RPMI8226 (cell line): ENCODE measurements at places on chromosomes 5 and 9.

GRCh38 chr5:116673453-116673852 is 98.8 kb upstream of the SEMA6A start:
- no peak for DNase-seq

- DNase-seq = no peak
Observed at GRCh38 chr9:117644932-117645636, 59.1 kb upstream of the TLR4 start.

DNA sequence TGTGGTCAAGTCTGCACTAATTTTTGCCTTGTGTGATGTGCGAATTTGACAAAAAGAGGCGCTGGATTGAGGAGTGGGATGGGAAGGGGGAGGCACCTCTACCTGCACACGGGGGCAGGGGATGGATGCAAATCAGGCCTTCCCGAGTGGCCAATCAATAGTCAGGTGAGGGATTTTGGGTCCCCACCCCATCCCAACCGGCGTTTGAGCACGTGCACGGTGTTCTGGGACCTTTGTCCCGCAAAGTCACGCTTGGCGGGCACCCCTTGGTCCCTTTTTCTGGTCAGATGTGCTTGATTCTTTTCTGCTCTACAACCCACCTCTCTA is 685 bp upstream of the ADAMTS19 start:
- no peak for DNase-seq

DNA sequence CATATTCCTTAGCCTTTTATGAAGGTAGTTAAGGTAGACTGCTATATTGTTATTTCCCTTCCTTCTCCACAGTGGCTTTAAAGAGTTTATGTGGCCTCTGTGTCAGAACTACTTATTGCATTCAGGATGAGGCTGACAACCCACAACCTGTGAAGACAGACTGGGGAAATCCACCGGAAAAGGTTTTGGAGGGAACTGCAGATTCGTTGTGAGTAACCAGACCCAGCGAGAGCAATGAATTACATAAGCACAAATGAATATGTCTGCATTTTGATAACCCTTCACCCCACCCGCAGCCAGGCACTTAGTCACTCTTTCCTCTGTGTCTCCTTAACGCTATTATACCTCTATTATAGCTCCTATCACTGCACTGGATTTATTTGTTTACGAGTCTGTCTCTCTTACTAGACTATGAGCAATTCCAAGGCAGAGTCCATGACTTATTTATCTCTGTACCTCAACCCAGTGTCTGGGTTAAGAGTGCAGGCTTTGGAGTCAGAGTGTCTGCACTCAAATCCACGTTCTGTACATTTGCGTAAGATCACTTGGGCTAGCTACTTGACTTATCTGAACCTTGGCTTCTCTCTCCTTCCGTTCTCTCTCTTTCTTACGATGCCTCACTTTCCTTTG is 19.2 kb downstream of the KCTD16 start:
- DNase-seq = no peak

- DNase-seq = no peak
Observed at GRCh38 chr9:120925535-120926396, 830 bp downstream of the TRAF1 start.

GRCh38 chr5:173618927-173619519 is 2.6 kb upstream of the BOD1 start:
- DNase-seq = peak; percentile 69

GRCh38 chr5:120466341-120467006 is 2.4 kb downstream of the PRR16 start:
- DNase-seq = no peak

- no peak for DNase-seq
Observed at GRCh38 chr5:97224112-97224750, 41.2 kb upstream of the RIOK2 start.

DNA sequence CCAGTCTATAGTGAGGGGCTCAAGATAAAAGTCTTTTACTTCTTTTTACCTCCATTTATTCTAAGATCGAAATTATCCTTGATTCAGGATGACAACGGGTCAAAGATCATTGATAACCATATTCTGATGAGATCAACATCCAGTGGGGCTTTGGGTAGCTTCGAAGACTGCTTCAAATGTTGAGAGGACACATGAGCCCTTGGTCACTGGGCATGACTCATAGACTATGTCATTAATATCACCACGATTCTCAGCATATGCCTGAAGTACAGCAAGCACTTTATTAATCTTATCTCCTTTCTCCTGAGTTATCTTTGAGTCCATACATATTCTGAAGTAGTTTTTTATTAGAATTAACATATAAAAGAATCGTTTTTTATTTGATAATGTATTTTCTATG is 117.1 kb upstream of the DAB2 start:
- DNase-seq = no peak

GRCh38 chr9:37423508-37423907 is 1.0 kb downstream of the GRHPR start:
- no peak for DNase-seq

DNA sequence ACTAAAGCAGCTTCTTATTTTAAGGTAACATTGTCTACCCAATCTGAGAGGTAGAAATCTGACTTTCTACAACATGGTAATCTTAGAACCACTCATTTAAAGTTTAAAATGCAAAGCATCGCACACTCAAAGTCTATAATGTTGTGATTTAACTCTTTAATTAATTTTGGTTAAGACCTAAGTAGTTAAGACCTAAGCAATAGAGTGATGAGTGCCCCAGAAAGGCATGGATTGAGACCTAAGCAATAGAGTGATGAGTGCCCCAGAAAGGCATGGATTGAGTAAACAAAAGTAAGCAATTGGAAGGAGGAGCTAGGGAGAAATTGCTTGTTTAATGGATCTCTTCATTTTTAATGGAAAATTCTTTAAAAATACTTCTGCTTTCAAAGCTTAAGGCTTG is 86.8 kb downstream of the NLN start:
- no peak for DNase-seq

DNA sequence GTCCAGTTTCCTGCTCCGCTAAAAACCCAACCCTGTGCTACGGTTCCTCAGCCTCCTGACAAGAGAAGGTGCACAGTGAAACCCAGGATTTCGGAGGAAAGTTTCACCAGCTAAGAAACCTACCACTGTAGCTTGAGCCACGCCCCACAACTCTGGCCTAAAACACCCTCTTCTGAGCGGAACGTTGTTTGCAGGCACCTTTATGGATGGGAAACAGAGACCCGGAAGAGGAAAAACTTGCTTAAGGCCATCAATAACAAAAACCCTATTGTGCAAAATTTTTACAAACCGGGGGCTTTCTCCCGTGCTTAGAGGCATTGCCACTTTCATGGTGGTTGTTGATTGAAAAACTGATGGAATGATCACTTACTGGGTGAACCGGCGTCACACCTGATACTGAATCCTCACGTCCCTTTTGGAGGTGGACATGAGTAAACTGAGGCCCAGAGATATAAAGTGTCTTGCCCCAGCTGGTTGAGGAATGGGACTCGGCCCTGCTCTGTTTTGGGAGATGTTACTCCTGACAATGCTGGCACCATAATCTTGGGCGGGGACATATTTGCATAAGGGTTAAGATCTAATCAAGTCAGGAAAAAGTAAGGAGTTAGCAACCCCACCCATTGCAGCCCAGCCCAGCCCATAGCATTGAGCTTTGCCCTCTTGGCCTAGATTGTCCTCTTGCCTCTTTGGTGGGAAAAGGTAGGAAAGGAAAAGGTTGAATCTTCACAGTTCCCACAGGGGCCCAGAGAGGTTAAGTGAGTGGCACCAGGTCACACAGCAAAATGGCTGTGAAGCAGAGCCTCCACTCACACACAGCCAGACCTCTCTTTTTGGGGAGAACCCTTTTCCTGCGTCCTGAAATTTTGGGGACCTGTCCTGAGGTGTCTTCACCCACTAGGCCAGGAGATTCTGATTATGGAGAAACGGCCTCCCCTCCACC is 23.2 kb upstream of the PTGS1 start:
- peak; percentile 55 for DNase-seq

DNA sequence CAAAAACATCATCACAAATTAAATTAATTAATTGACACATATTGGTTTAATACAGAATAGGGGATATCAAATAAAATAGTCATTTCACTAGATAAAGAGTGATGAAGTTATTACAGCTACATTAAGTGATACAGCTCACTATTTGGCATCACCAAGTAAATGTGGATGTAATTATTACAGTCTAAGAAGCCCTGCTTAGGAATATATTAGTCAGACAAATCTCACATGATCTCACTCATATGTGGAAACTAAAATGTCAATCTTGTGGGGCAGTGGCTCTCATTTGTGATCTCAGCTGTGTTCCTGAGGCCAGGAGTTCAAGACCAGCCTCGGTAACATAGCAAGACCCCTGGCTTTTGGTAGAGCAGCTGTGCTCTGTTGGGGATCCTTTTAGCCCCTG is 233.4 kb upstream of the RGMB start:
- no peak for DNase-seq

- no peak for DNase-seq
Observed at GRCh38 chr9:133161547-133161950, 2.2 kb downstream of the GBGT1 start.

DNA sequence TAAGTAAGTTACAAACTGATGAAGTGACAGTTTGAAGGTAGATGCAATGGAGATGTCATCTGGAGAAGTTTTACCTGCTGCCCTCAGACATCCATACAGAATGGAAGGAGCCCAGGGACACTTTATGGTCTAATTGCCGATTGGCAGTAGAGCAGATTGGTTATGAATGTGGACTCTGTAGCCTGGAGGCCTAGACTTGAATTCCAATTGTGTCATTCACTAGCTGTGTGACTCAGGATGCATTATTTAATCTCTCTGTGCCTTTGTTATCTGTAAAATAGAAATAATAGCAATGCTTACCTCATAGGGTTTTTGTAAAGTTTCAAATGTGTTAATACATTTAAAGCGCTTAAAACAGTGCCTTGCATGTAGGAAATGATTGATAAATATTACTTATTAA is 5.2 kb upstream of the TCERG1 start:
- no peak for DNase-seq

- no peak for DNase-seq
Observed at GRCh38 chr5:17405976-17406375, 92.1 kb upstream of the TAF11L2 start.

DNA sequence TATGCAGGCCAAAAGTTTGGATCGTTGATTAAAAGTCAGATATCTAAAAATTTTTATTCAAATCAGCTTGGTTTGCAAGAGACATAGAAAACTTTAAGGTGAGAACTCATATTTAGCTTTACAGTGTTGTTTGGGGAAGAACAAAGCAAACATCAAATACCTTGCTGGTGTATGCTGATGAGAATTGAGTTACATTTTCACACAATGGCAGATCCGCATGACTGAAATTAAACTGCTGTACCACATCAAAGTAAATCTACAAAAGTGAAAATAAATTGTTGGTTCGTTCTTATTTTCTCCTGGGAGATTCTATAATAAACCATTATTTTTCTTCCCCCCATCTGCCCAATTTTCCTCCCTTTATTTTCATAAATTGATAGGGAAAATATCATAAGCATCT is 198.2 kb upstream of the PCSK5 start:
- no peak for DNase-seq

DNA sequence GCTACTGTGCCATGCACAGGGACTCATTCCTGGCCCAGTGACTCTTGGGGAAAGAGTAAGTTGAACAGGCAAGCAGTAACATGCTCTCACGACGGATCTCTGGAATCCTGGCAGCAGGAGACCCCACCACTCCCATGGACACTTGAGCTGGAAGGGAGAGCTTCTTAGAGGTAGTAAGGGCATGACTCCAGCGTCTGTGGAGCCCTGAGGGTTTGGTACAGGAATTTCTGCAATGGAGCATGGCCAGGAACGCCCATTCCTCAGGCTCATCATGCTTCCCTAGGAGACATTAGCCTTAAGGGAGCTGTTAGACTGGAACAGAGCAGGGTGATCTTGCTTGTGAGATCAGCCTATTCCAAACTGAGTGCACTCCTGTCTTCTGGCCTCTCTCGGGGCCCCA is 212.9 kb downstream of the MAT2B start:
- DNase-seq = no peak

DNA sequence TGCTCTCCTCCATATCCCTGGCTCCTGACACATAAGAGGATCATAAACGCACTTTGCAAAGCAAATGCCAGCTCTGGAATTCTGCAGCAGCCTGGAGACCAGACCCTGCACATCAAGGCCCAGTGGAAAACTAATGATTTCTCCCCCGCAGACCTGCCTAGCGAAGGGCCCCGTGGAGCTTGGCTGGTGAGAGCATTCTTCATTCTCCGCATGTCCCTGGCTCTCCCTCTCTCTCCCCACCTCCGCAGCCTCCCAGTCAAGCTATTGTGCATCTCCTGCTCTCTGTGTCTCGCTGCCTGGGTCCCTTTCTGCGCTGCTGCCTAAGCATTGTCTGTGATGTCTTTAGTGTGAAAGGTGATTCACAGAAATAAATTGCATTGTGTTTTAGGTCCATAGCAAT is 46.7 kb downstream of the GRIA1 start:
- DNase-seq = no peak

DNA sequence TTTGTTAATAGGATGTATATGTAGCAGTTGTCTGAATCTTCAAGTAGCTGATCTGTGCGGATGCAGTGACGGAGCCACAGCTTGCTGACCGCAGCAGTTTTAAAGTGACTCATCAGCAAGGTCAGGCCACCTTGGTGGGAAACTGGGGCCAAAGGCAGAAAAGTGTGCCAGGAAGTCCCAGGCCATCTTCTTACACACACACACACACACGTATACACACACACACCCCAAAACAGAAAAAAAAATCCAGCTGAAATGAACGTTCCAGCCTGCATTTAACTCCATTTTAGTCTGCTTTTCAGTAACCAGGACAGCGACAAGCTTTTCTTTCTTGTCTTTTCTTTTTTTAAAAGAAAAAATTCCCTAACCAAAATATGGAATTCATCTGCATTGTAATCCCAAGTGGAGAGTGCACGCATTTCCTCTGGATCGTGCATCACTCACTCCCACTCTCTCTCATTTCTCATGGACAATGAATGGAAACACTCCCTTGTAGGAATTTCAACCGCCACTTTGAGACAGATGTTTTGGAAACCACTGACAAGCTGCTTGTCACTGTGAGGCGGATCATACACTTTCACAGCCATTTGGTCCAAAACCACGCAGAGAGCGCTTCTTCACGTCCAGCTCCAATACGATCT is 103.9 kb downstream of the LHFPL2 start:
- peak; percentile 24 for DNase-seq

- DNase-seq = no peak
Observed at GRCh38 chr9:90330231-90330630, 312.4 kb downstream of the DIRAS2 start.

GRCh38 chr9:76655971-76656370 is 108.3 kb upstream of the PCA3 start:
- no peak for DNase-seq

DNA sequence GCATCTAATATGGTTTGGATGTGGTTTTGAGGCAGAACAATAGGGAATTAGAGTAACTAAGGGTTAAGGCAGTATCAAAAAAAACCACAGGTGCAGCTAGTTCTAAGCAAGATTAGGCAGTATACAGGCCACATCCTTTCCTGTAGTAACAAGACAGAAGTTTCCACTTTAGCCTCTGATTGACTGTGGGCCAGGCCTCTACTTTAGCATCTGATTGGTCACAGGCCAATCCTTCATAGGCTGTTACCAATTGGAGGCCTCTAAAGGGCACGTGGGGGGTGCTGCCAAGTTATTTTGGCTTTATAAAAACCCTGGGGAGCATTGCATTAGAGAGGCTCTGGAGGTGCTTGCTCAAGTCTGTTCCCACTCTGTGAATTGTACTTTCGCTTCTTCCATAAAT is 144.1 kb upstream of the ST8SIA4 start:
- no peak for DNase-seq

GRCh38 chr9:113709721-113710120 is 166.4 kb upstream of the ZNF618 start:
- DNase-seq = no peak
